ENCODE measurements at places on chromosomes 7 and 10.

GRCh38 chr10:96513305-96513697, 425 bp downstream of the TLL2 start:
- no peak for DNase-seq

GRCh38 chr7:2546776-2547586, 8.3 kb downstream of the BRAT1 start:
- DNase-seq: no peak

- no peak for DNase-seq
Observed at GRCh38 chr10:101323495-101323894, 30.5 kb upstream of the BTRC start.

- no peak for DNase-seq
Observed at GRCh38 chr7:82318786-82319185, 124.8 kb downstream of the CACNA2D1 start.

- no peak for DNase-seq
Observed at GRCh38 chr7:26208040-26208439, 6.5 kb downstream of the CBX3 start.

GRCh38 chr7:129980667-129981066, 27.9 kb upstream of the UBE2H start:
- DNase-seq: no peak

DNA sequence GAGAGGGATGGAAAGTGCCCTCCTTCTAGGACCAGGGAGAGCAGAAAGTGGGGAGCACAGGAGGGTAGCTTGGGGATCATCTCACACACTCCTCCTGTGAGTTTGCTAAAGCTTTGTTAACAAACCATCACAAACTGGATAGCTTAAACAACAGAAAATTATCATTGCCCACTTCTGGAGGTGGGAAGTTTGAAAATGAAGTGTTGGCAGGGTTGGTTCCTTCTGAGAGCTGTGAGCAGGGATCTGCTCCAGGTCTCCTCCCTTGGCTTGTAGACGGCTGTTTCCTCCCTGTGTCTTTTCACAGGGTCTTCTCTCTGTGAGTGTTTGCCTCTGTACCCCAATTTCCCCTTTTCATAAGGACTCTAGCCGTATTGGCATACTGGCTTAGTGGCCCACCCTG, 32.0 kb upstream of the CXCL12 start:
- no peak for DNase-seq

GRCh38 chr10:9579110-9579705, 1438.5 kb upstream of the CELF2 start:
- DNase-seq: no peak

DNA sequence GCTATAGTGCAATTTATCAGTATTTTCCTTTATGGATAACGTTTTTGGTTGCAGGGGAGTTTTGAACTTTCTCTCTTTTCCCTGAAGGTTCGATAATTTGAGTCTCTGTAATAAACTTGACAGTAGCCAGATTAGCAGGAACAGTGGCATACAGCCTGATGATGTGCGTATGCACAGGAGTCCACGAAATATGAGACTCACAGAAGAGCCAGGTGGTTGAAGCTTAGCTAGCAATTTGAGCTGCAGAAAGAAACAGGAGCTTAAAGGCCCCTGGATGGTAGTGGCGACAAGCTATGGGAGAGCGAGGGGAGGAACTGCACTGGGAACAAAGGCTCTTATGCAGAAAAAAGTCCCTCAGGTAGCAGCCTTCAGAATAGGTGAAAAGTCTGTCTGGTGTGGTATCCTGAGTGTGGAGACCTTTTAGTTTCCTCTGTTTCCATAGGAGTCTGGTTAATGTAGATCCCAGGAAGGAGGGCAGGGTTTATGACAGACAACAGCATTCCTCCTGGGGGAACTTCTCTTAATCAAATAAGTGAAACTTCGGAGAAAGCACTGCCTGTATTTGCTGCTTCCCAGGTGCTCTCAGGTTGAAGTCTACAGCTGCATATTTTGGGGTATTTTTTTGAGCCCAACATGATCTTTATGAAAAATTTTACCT, 32.7 kb downstream of the FANK1 start:
- DNase-seq: no peak

- no peak for DNase-seq
Observed at GRCh38 chr7:86972072-86972471, 87.4 kb downstream of the ELAPOR2 start.

GRCh38 chr10:104646146-104646545, 5.1 kb downstream of the SORCS3 start:
- DNase-seq: no peak

DNA sequence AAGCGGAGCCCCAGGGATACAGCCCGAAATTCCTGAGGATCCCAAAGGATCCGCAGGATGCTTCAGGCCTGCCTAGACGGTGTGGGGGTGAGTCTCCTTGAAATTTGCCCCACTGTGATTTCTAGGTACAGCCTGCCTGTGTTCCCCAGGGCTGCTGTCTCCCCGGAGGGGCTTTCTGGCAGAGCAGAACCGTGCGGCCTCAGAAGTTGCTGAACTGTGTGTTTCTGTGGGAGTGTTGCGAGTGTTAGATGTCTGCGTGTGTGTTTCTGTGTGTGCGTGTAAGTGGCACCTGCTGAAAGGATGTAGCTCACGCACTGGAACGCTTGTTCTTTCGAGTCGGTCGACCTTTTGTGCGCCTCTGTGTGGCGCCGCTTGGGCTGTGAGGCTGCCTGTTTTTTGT, 27.8 kb upstream of the ZNF273 start:
- DNase-seq: no peak

GRCh38 chr7:17651863-17652385, 288.4 kb downstream of the SNX13 start:
- no peak for DNase-seq

DNA sequence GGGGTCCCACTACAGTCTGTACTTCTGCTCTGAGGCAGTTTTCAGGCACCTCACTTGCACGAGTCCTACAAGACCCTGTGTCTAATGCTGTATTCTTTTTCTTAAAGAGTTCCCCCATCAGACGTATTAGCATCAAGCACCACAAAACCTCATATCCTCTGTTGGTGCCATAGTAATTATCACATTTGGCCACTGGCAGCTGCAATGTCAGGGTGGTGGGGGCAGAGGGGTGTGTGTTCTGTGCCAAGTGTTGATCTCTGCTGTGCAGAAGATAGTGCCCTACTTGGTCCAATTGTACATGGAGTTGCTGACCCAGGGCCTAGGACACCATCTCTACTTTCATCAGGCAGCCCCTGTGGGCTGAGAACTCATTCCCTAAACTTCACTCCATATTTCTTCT, 20.0 kb upstream of the JAZF1 start:
- DNase-seq: no peak
